ENCODE measurements at places on chromosomes 7 and 10. TPM values are rescaled to one million over a fixed set of nuclear protein-coding genes. Genes with fewer than 3 reads are reported as not detected.

Gene PLEKHS1
- not detected for total RNA-seq

Gene CUBN
- 0.16 TPM for total RNA-seq

Gene METTL27
- 8.1 TPM for total RNA-seq

Gene LEP
- not detected for total RNA-seq

Gene SCART1
- 1.4 TPM for total RNA-seq

Gene PNLIPRP1
- not detected for total RNA-seq

Gene SKIDA1
- 1.7 TPM for total RNA-seq

Gene CUZD1
- 0.13 TPM for total RNA-seq

Gene UCMA
- not detected for total RNA-seq

Gene TET1
- total RNA-seq = 2.7 TPM

Gene HMX3
- not detected for total RNA-seq

Gene IDI2
- not detected for total RNA-seq

Gene SLC13A1
- not detected for total RNA-seq

Gene RAB19
- not detected for total RNA-seq

Gene FGF8
- not detected for total RNA-seq

Gene KLF14
- total RNA-seq = 0.13 TPM

Gene ITIH5
- 0.91 TPM for total RNA-seq

Gene PRKCQ
- total RNA-seq = 0.24 TPM

Gene ADAMTS14
- total RNA-seq = 0.08 TPM

Gene DHX32
- 33.7 TPM for total RNA-seq

Gene PRKAR2B
- total RNA-seq = 7.9 TPM

Gene RPA3
- total RNA-seq = 29.7 TPM

Gene HECW1
- total RNA-seq = 0.32 TPM

Gene WNT8B
- not detected for total RNA-seq

Gene LHFPL3
- total RNA-seq = not detected

Gene UPK3BL2
- total RNA-seq = not detected

Gene SPDYE6
- not detected for total RNA-seq

Gene TLL2
- 0.26 TPM for total RNA-seq

Gene MYL7
- total RNA-seq = not detected

Gene C10orf62
- not detected for total RNA-seq

Gene FIGNL1
- 10.8 TPM for total RNA-seq

Gene GIMAP4
- total RNA-seq = 1.4 TPM

Gene BICC1
- total RNA-seq = 37.6 TPM

Gene SMO
- total RNA-seq = 32.0 TPM

Gene KIF11
- 23.1 TPM for total RNA-seq

Gene CTBP2
- total RNA-seq = 74.1 TPM

Gene ACBD7
- 0.40 TPM for total RNA-seq

Gene STN1
- 29.6 TPM for total RNA-seq

Gene VIPR2
- total RNA-seq = not detected

Gene IL15RA
- total RNA-seq = 18.6 TPM

Gene AGR2
- total RNA-seq = not detected

Gene FOXP2
- 1.4 TPM for total RNA-seq

Gene ACBD5
- total RNA-seq = 10.3 TPM

Gene FKBP6
- not detected for total RNA-seq

Gene ATOH7
- 0.48 TPM for total RNA-seq

Gene SYNPO2L
- total RNA-seq = 0.08 TPM

Gene MYL10
- total RNA-seq = not detected

Gene ELOVL3
- total RNA-seq = 1.3 TPM

All from epithelial cell of alveolus of lung (primary cell).